ENCODE measurements at places on chromosomes 7 and 10. TPM values are rescaled to one million over a fixed set of nuclear protein-coding genes. Genes with fewer than 3 reads are reported as not detected.

PDE6C gene
- total RNA-seq, result not detected

FKBP6 gene
- total RNA-seq, result not detected

ZP3 gene
- 7.8 TPM for total RNA-seq

CNNM2 gene
- total RNA-seq, result 2.4 TPM

OPN1SW gene
- total RNA-seq, result not detected

ZNF853 gene
- 0.07 TPM for total RNA-seq

SORBS1 gene
- total RNA-seq, result 0.74 TPM

PUS7 gene
- total RNA-seq, result 24.7 TPM

KCP gene
- 0.03 TPM for total RNA-seq
